Activated CD4-positive, alpha-beta T cell treated with anti-CD3 and anti-CD28 coated beads, Interleukin-2, amount 10 ng/mL, durations not matched to agents 24 days and 14 days (primary cell): ENCODE measurements at places on chromosomes 12 and 14. TPM values are rescaled to one million over a fixed set of nuclear protein-coding genes. Genes with fewer than 3 reads are reported as not detected.

Gene POTEM
- not detected in 2 replicates for total RNA-seq

GRCh38 chr12:12349711-12350665 is at the start of gene MANSC1:
TSS of gene MANSC1 (minus strand) at chr12:12350242. CDS start at chr12:12343314, 6,928 bp downstream.
- DNase-seq = peak; percentile 85

GRCh38 chr14:69713209-69713781 is 53.6 kb upstream of the SRSF5 start:
- DNase-seq = no peak

DNA sequence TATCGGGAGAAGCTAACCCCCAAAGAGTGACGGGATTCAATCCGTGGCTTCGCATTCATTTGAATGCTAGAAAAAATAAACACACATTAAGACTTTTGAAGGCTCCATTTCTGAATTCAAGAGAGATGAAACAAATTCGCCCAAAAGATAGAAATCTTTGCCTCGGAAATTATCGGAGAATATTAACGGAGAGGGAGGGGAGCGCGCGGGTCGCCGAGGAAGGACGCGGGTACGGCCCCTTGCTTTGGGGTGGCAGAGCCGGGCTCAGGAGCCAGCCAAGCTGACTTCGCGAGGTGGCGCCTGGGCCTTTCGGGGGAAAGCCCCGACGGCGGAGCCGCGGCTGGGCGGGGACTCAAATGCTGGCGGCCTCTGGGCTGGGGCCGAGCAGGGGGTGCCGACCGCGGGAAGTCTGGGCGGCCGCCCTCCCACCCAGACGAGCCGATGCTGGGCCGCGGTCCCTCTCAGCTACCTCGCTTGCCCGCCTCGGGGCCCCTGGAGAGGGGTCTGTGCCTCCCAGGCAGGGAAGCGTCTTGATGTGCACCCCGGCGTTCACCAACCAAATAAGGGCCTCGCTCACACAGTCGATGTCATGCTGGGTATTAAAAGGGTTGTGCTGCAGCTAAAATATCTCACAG is 14.7 kb downstream of the NKX2-1 start:
- DNase-seq = no peak

Gene RNU7-1
- total RNA-seq = not detected in 2 replicates

Gene MYF5
- total RNA-seq = not detected in 2 replicates

Gene GDF11
- 14.3 and 15.1 TPM in 2 replicates for total RNA-seq

- peak; percentile 81 for DNase-seq
These were observed 9.8 kb upstream of the ZNF385A start for GRCh38 chr12:54394281-54394719.

- peak; percentile 77 for DNase-seq
These were observed 73.9 kb downstream of the HSD17B6 start for GRCh38 chr12:56836800-56837663.

Gene LIN7A
- total RNA-seq = 0.31 and 0.51 TPM in 2 replicates

Gene ITFG2
- 36.5 and 43.8 TPM in 2 replicates for total RNA-seq

GRCh38 chr12:85322715-85323114 is 42.7 kb downstream of the ALX1 start:
- DNase-seq = no peak

- no peak for DNase-seq
These were observed 16.4 kb downstream of the JKAMP start for GRCh38 chr14:59500732-59501131.

GRCh38 chr14:23171222-23171975 is 12.1 kb downstream of the SLC7A8 start:
- no peak for DNase-seq

Gene TMEM63C
- total RNA-seq = 1.3 and 2.3 TPM in 2 replicates

Gene MDGA2
- total RNA-seq = not detected in 2 replicates

GRCh38 chr14:50932592-50933495 is 11.4 kb downstream of the PYGL start:
- DNase-seq = no peak

- DNase-seq = peak; percentile 73
These were observed 43.3 kb upstream of the NT5DC3 start for GRCh38 chr12:103884316-103884715.

Gene RFLNA
- total RNA-seq = not detected in 2 replicates

- DNase-seq = peak; percentile 79
These were observed 2.3 kb downstream of the HDAC7 start for GRCh38 chr12:47817272-47818006.

DNA sequence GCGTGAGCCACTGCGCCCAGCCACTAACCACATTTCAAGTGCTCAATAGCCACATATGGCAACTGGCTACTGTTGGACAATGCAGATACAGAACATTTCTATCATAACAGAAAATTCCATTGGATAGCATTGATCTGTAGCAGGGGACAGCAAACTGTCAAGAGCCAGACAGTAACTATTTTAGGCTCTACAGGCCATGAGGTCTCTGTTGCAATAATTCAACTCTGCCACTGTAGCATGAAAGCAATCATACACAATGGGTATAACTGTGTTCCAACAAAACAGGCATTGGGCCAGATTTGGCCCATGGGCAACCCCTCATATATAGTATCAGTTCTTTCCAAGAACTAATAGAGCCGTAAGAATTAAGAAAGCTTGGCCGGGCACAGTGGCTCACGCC is 8.0 kb downstream of the CSRNP2 start:
- DNase-seq = no peak

Gene AMN
- 0.35 and 0.62 TPM in 2 replicates for total RNA-seq

GRCh38 chr14:104805941-104806624 is 5.2 kb downstream of the ZBTB42 start:
- DNase-seq = no peak

DNA sequence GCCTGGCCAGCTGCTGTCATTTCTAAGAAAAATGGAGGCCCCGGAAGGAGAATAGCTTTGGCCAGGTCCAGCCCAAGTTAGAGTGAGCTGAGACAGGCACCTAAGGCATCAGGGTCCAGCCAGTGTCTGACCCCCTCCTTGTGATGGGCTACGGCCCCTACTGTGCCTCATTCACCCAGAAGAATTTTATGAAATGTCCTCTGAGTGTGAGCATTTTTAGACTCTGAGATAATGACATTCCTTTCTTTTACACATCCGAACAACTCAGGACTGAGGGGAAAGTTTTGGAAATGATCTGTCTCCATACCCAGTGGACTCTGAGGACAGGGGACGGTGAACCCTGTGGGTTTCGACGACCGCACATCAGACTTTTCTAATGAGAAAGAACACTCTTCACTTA is 50.4 kb downstream of the SLC24A4 start:
- no peak for DNase-seq

DNA sequence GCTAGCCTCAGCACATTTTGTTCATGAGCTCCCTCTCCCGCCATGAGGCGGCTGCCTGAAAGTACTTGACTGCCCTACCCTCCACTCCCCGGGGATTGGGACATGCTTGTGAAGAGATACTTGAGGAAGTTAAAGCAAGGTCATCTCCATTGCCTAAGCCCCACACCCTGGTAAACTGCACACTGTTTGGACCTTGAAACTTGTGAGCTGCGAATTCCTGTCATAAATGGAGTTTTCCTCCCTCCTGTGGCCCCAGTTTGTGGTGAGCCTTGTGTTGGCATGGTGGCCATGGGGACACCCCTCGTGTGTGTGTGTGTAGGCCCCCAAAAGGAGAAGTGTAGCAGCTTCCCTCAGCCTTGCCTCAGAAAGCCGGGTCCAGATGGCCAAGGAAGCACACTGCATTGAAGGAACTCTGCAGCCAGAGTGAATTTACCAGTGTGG is 395.5 kb downstream of the ZFP36L1 start:
- no peak for DNase-seq

DNA sequence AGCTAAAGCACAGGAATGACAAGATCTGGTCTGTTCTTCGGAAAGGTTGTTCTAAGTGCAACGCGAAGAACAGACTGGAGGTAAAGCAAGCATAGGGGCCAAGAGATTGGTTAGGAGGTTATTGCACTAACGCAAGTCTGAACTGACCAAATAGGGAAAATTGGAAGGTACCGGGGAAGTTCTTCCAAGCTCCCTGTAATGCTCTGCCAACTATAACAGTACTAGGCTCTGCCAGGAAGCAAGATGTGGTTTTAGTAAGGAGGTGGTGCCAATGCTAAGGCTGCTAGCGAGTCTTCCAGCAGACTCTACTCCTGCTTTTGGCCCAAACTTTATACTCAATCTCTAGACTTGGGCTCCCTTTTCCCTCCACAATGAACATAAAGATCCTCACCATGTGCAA is 138.6 kb downstream of the PAWR start:
- no peak for DNase-seq

GRCh38 chr14:76305268-76305826 is 70.6 kb upstream of the ESRRB start:
- DNase-seq = no peak

Gene GPRC5D
- not detected in 2 replicates for total RNA-seq

DNA sequence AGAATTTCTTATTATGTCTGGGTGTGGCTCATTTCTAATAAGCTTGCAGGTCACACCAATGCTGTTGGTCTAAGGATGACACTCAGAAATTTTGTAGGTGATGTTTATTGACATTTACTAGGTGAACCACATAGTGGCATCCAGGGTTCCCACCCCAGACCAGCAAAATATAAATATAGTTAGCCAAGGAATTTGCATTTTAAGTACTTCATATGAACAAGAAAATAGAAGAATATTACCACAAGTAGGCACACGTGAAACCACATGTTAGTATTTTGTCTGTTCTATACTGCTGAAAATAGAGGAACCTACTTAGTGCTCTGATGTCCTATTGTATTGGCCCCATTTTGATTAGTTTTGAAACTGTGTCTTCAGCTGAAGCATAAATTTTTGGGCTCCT is 71.1 kb downstream of the USP15 start:
- DNase-seq = no peak

GRCh38 chr14:92930737-92931602 is 8.0 kb downstream of the CHGA start:
- no peak for DNase-seq

GRCh38 chr12:93839064-93839463 is 161.9 kb downstream of the CRADD start:
- no peak for DNase-seq
